ENCODE measurements at places on chromosomes 1 and 21. TPM values are rescaled to one million over a fixed set of nuclear protein-coding genes. Genes with fewer than 3 reads are reported as not detected.

GRCh38 chr1:70487910-70488665 lies 77.0 kb downstream of the CTH start:
- peak; percentile 12 for DNase-seq

DNA sequence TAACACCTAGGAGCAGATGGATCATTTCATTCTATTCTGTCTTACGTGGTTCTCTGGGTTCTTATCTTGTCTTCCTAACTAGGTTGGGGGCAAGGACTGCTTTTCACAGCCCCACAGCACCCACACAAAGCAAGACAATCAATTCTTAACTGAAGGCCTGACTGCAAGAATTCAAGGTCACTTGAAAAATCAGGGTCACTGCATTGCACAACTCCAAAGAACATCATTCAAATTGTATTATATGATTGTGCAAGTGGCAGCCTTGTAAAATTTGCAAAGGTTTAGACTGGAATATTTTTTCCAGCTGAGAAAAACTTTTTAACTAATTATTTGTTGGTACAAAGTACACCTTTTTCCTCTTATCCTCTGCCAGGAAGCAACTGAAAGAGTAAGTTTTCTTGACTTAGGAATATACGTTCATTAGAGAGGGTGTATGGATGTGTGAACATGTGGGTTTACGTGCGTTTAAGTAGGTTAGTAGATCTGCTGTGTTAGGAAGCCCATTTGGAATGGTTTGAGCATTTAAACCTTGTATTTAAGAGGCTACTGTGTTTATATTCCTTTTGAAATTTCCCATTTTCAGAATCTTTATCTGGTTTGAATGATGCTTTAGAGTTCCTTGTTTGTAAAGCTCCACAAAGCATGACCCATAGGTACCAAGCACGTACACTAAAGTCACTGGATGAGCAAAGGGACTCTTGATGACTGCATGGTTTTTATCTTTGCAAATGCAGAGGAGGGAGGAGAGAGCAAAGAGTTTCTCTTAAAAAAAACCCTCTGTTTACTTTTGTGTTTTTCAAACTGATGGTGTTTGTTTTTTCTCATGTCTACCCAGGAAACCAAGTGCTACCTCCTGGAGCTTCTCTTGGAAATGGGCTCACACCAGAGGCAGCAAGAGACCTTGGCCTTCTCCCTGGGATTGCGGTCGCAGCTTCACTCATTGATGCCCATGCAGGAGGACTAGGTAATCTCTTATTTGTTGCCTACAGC lies 214.9 kb downstream of the FGGY start:
- DNase-seq, result peak; percentile 28

- DNase-seq, result no peak
These were observed 14.1 kb upstream of the TNR start for GRCh38 chr1:175757381-175758015.

- peak; percentile 82 for DNase-seq
These were observed 38.8 kb downstream of the HLCS start for GRCh38 chr21:36927719-36928117.

GRCh38 chr1:182281541-182281940 lies 110.0 kb downstream of the GLUL start:
- no peak for DNase-seq

DNA sequence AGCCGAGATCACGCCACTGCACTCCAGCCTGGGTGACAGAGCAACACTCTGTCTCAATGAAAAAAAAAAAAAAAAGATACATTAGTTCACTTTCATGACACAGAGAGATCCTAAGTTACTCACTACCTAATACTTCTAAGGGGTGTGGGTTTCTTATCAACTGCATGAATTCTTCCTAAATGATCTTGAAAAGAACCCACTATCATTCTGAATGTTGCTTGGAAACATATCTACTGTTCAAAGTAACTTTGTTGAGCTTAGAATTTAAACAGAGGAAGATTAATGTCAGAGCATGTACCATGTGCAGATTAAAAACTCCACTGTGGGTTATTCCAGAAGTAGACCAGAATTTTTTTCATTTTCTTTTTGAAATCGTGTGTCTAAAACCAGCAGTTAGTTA lies 241.5 kb downstream of the LTN1 start:
- DNase-seq, result no peak

DNA sequence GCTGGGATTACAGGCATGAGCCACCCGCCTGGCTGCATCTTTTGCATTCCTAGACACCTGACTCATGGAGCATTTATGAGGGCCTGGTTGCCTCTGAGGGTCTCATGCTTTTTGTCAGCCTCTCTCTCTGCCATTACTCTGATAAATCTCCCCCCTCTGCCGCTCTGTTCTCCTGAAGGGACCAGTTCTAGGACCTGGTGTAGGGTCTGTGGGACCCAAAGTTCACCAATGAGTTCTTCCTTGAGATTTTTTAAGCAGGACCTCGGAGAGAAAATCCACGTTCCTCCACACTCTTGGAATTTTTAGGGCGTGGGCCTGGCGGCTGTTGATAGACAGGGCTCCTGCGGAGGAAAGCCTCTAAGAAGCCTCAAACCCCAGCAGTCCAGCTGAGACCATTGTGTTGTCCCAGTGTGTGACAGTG lies 91.9 kb upstream of the ERRFI1 start:
- DNase-seq, result no peak

CCDC30 gene
- 15.0 TPM for polyA plus RNA-seq

ASPM gene
- polyA plus RNA-seq, result 53.9 TPM

CFAP126 gene
- polyA plus RNA-seq, result 20.0 TPM

TM2D1 gene
- 78.8 TPM for polyA plus RNA-seq

LAMB3 gene
- polyA plus RNA-seq, result 48.7 TPM
